ENCODE measurements at places on chromosomes 2 and 18.

DNA sequence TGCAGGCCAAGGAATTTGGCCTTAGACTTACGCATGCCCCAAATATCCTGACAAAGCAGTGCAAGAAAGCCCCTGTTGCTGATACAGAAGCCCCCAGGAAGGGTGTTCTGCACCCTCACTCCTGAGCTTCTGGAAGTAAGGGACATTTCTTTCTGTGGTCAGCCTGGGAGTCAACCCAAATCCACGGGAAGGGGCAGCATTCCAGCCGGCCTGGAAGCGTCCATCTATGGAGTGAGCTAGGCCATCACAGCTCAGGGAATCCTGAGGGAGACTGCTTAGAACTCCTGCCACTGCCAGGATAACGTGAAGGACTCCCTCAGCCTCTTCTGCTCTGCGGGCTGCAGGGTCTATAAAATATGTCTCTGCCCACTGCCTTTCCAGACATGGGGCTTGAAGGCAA, 173.9 kb downstream of the ANAPC1 start:
- DNase-seq, result no peak

DNA sequence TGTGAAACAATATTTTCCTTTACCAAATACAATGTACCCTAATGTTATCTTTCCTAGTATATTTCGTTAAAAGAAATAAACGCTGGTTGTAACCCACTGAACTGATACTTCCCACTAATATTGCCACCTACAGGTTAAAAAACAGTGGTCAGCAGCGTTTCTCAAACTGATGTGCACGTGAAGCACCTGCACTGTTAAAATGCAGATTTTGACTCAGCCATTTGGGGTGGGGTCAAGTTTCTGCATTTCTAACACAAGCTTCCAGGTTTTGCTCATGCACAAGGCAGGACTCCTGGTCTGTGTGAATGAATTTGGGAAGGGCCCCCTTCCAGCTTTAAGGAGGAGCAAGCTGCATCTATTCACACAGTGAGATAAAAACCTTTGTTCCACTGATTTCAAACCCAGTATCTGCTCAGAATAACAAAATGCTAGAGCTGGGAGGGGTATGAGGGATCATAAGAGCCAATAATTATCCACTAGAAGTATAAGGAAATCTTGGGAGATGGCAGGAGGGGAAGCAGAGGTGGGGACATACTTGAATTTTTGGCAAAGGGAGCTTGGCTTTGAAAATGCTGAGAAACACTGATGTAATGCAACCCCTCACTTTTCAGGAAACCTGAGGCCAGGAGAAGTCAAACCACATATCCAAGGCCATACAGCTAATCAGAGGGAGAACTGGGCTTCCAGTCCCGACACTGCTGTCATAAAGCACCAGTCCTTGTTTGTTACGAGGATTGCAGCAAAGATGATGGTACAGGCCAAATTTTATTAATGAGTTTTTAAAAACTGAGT, 116.2 kb downstream of the RBMS1 start:
- no peak for DNase-seq

- no peak for DNase-seq
These were observed 134.0 kb downstream of the HDAC4 start for GRCh38 chr2:239266779-239267287.

DNA sequence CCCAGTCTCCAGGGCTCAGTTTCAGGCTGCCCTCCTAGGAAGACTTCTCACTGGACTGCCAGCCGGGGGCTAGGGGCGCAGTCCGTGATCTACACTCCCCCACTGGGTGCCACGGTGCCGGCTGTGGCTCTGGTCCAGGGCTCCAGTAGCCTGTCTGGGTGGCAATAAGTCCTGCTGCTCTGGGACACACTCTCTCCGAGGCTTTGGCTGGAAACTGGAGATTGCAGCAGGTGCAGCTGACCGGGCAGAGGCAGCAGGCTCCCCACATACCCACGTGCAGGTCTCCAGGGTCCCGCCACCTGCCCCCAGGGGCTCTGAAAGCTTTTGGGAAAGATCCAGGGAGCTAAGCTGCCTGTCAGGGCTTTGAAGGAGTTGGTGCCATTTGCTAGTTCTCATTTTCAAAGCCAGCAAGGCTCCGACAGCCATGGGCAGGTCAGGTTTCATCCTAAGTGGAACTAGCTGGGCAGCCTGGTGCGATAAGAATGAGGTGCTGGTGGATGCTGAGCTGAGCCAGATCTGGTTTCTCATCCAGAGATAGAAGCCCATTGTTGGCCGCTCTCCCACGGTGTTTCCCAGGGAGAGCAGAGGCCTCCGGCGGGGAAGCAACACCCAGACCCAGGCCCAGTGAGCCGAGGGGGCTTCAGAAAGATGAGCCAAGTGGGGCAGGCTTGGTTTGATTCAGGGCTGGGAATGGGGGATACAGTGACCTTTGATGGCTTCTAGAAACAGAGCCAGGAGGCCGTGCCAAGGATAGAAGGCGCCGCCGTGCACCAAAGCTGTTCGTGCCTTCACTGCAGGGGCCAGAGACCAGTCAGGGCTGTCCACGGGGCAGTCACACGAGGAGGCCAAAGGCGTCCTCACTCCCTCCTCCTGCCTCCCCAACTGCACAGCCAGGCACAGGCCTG, 141.7 kb upstream of the GPC1 start:
- DNase-seq, result no peak

DNA sequence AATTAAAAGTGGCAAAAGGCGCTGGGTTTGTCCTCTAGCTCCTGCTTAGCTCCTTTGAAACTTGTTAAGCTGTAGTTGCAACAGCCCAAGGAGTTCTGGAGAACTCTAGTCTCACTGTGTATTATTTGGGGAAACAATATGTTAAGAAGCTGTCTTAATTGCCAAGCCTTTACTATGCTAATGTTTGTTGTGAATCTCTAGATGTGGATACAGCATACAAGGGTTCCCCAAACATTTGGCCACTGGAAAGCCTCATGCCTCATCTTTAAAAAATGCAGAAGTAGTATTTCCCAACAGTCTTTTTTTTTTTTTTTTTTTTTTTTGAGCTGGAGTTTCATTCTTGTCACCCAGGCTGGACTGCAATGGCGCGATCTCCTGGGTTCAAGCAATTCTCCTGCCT, 236.7 kb downstream of the PRKCE start:
- no peak for DNase-seq

- no peak for DNase-seq
These were observed 90.5 kb downstream of the RBM43 start for GRCh38 chr2:151171186-151171585.

- no peak for DNase-seq
These were observed 2113.3 kb upstream of the PIK3C3 start for GRCh38 chr18:39841482-39842365.

GRCh38 chr2:106147665-106148064, 46.4 kb downstream of the UXS1 start:
- no peak for DNase-seq

- DNase-seq, result no peak
These were observed 604.2 kb downstream of the GALR1 start for GRCh38 chr18:77853859-77854258.

- DNase-seq, result no peak
These were observed 31.2 kb upstream of the C1GALT1C1L start for GRCh38 chr2:43707255-43708015.

Measured in stimulated activated naive CD8-positive, alpha-beta T cell treated with anti-CD3 and anti-CD28 coated beads, Interleukin-15, amount 100 ng/mL, for 72 hours (primary cell).